H7 (cell line): ENCODE measurements at places on chromosomes 16 and 17. TPM values are rescaled to one million over a fixed set of nuclear protein-coding genes. Genes with fewer than 3 reads are reported as not detected.

DERL2 gene
- 24.5 and 27.6 TPM in 2 replicates for total RNA-seq

DNA sequence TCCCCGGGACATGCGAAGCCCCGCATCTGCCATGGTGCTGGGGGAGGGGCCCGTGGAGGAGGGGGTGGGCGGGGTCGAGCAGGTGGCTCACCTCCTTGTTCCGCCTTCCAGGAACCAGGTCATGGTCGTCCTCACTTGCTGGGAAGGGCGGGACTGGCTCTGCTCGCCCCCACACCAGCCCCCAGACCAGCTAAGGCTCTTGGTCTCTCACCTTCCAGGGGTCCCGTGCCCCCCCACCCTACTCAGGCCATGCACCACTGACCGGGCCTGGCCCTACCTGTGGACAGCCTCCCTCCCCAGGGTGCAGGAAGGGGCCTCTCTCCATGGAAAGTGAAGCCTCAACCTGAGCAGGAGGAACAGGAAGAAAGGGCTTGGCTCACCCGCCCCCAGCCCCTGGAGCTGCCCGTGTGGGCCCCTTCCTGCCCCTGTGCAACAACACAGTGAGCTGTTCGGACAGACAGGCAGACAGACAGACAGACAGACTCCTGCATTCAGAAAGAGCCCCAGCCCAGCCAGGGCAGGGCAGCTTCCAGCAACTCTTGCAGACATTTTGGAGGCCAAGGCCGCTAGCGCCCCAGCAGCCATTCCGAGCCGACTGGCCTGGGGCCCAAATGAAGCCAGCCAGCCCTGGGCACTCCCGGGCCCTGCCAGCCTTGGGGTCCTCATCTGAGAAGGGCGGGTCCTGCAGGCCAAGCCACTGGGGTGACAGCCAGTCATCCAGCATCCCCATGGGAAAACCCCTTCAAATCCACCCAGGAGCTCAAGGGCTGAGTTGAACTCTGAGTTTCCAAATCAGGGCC is 8.1 kb upstream of the KREMEN2 start:
- DNase-seq = peak; percentile 80

SSTR5 gene
- total RNA-seq = 0.18 and 0.21 TPM in 2 replicates

LRRC36 gene
- total RNA-seq = 0.44 TPM in 1 of 2 replicates, not detected in the other

- no peak for DNase-seq
Observed at GRCh38 chr17:59627770-59628171, 8.1 kb downstream of the CLTC start.

HOXB7 gene
- 0.45 TPM in 1 of 2 replicates, not detected in the other for total RNA-seq

- peak; percentile 42 for DNase-seq
Observed at GRCh38 chr16:82603784-82604411, 22.9 kb upstream of the CDH13 start.

- DNase-seq = no peak
Observed at GRCh38 chr17:6047966-6048365, 22.2 kb upstream of the WSCD1 start.

- DNase-seq = peak; percentile 70
Observed at GRCh38 chr17:38600416-38600815, 5.3 kb downstream of the SRCIN1 start.

- peak; percentile 32 for DNase-seq
Observed at GRCh38 chr17:42508426-42509165, 27.4 kb upstream of the NAGLU start.

- peak; percentile 100 for DNase-seq
Observed at GRCh38 chr17:18246880-18247612, 11.5 kb downstream of the FLII start.

DNA sequence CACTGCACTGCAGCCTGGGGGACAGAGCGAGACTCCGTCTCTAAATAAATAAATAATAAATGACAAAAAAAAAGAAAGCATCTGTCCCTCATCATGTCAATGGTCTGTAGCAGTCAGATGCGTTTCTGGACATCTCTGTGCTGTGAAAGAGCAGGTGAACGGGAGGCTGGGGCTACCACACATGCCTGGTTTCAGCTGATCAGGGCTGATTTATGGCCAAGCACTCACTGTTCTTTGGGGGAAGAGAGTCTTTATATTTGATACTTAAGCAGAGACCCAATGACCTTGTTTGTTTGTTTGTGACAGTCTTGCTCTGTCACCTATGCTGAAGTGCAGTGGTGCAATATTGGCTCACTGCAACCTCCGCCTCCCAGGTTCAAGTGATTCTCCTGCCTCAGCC is 17.5 kb downstream of the KIAA0513 start:
- DNase-seq = no peak

RHBDL1 gene
- 3.1 and 5.9 TPM in 2 replicates for total RNA-seq

DNA sequence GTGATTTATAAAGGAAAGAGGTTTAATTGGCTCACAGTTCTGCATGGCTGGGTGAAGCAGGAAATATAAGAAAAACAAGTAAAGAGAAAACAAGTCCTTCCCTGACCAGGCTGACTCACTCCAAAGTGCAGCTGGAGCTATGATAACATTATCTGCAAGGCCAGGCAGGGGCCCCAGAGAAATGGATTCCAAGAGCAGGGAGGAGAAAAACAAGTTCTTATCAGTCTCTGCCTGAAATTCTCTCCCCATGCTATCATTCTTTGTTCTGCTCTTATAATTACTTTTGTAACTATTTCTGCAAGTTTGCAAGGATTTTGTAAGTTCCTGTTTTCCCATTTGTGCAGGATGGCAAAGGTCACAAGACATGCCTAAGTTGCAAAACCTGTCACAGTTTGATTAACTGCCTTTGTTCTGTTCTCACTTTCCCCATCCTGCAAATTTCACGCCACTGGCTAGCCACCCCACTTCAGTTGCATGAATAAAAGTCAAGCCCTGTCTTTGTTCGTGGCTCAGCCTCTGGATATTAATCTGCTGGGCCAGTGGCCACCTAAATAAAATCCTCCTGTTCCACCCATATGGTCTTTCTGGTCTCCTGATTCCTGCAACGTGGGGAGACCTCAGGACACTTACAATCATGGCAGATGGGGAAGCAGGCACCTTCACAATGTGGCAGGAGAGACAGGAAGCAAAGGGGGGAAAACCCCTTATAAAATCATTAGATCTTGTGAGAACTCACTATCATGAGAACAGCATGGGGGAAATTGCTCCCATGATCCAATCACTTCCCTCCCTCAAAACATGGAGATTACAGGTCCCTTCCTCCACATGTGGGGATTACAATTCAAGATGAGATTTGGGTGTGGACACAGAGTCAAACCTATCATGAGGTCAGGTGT is 13.1 kb downstream of the ABCA9 start:
- no peak for DNase-seq

GRCh38 chr17:1447052-1447451 is 9.0 kb downstream of the CRK start:
- no peak for DNase-seq

DRC7 gene
- 0.03 TPM in 1 of 2 replicates, not detected in the other for total RNA-seq

GRCh38 chr17:288802-289356 is 63.7 kb downstream of the RPH3AL start:
- DNase-seq = no peak

ARHGAP27 gene
- total RNA-seq = 4.5 and 5.4 TPM in 2 replicates

CRHR1 gene
- total RNA-seq = 0.14 and 0.81 TPM in 2 replicates

TPSB2 gene
- not detected in 2 replicates for total RNA-seq

DNA sequence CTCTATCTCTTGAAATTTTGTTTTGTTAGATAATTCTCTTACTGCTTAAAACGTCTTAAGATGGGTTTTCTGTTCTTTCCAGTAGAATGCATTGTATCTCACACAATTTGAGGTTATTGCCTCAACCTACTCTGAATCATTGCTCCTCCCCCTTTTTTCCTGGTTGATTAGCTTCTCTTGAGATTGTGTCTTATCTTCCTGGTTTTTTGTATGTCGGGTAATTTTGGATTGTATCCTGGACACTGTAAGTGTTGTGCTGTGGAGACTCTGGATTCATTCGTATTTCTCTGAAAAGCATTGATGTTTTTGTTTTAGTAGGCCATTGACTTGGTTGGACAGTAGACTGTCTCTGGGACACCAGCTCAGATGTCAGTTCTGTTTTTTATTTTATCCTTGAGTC is 26.1 kb downstream of the PRKCB start:
- DNase-seq = no peak

STX1B gene
- 1.3 and 4.1 TPM in 2 replicates for total RNA-seq

GRCh38 chr16:8762254-8762653 is 35.2 kb downstream of the TMEM186 start:
- no peak for DNase-seq

DNA sequence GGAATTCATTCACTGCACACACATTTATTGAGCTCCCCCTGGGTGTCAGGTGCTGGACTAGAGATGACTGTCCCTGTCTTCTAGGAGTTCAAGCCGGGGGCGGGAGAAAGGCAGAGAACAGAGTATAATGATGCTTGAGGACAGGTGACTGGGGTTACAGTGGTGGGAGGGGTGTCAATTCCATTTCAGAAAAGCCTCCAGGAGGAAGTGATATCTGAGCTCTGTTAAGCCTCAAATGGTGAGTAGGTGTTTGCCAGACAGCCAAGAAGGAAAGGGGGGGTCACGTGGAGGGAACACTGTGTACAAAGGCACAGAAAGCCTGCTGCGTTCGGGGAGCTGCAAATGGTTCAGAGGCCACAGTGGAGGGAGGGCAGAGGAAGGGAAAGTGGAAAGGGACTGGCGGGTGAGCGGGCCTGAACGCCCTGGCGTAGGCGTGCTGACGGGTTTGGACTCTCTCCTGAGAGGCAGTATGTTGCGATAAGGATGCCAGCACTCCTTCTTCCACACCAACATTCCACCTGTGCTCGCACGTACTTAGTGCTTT is 9.7 kb upstream of the NXPH3 start:
- peak; percentile 15 for DNase-seq
